ENCODE measurements at places on chromosomes 1 and 21. TPM values are rescaled to one million over a fixed set of nuclear protein-coding genes. Genes with fewer than 3 reads are reported as not detected.

The SMPDL3B gene
- not detected for total RNA-seq

The RNF115 gene
- 8.3 TPM for total RNA-seq

The RSPH1 gene
- total RNA-seq: 0.23 TPM

The INAVA gene
- not detected for total RNA-seq

The GRHL3 gene
- not detected for total RNA-seq

The CA6 gene
- not detected for total RNA-seq

Measured in pericardium fibroblast (primary cell).